ENCODE measurements at places on chromosomes 7 and 10.

- DNase-seq, result no peak
These were observed 196.9 kb downstream of the CCSER2 start for GRCh38 chr10:84525120-84525806.

DNA sequence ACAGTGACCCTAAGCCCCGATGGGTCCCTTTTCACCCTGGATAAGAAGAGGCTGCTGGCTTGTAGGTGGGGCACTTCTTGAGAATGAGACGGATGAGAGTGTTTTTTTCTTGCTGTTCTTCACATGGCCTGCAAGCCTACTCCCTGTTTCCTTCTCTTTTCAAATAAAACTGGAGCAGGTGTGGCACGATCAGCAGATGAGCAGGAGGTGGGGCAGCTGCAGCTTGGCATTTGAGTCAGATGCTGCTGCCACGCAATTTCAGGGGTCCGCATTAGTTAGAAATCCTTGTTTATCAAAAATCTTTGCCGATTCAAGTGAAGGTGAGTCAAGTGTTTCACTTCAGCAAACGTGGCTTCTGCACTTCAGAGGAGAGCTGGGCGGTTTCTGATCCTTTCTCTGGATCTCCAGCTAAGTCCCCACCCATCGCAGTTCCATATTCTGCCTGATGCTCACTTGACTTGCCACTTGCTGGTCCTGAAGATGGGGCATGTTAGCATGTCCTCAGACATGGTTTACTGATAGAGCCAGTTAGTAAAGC is 20.8 kb downstream of the WDFY4 start:
- no peak for DNase-seq

DNA sequence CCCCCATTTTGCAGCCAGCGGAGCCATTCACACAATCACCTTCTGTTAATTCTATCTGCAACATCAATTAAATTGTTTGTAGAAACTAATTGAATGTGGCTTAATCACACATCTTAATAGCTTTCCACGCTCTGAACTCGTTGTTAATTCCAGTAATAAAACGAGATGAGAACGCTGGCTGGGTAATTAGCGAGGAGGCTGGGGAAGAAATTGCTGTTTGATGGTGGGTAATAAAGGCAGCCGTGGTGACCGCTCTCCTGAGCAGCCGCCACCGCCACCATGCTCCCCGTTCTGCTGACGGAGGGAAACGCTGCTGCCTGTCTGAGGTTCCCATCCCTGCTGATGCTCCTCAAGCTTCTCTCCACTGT is 36.3 kb downstream of the GBX1 start:
- DNase-seq, result no peak

GRCh38 chr10:123990889-123991288 is 99.3 kb upstream of the CPXM2 start:
- no peak for DNase-seq

DNA sequence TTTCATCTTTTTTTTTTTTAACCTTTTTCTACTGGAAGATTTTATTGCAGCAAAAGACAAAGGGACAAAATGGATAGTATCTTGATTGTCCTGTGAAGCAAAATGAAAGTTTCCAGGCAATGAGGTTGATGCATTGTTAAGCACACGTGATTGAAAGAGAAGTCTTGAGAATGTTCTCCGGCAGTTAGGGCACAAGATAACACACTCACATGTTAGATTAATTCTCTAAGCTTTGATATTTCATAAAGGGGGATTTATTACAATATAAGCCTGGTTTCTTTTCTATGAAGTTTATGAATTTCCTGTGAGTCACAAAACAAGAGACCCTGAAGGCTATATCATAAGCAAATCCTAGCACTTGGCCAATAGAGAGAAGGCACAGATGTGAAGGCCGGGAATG is 93.4 kb upstream of the ARMC3 start:
- DNase-seq, result no peak

DNA sequence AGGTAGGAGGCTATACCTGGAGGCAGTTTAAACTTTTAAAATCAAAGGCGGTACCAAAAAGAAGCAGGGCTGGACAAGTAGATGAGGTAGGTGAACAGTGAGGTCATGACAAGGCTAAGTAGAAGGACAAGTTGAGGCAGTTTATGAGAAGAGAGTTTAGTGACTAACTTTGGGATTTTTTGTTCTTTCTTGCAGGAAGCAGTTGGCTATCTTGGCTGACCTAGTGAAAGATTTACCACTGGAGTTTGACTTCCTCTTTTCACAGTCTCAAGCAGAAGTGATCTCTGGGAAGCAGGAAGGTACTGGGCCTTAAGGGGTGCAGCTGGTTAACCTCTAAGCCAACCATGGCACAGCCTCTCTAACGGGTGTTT is 26.3 kb downstream of the ENTPD7 start:
- no peak for DNase-seq

DNA sequence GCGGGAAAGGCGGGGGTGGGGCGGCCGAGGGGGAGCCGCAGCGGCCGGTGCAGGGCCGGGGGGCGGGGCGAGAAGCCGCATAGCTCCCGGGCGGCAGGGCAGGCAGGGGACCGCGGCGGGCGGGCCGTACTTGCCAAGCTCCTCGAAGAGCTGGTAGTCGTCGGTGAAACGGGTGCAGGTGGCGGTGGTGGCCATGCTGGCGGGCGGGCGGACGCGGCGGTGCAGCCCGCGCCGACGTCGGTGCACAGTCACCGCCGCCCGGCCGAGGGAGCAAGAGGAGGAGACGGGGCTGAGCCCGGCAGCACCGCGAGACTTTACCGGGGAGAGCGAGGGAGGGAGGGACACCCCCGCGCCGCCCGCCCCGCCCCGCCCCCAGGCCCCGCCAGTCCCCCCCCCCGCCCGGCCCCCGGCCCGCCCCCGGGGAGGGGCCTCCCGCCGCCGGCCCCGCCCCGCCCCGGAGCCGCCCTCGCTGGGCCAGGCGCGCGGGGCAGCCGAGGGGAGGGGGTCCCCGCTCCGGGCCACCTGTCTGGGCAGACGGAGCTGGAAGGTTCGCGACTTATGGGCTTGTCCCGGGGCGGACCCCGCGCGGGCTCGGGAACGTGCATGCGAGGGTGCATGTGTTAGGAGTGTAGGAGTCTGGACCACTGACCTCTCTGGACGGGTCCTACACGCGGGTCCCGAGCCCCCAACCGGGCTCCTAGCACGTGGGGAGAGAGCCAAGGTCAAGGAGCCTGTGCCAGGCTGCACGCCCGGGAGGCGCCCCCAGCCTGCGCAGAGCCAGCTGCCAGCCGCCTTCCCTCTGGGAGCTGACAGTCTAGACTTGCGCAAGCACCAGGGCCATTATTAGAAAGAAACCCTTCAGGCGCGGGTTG is at the start of gene CAMK2G:
CAMK2G (minus strand) TSS at position 289 of the 872 bp plus-strand sequence; CDS start at position 195, 94 bp downstream.
- DNase-seq, result peak; percentile 52

DNA sequence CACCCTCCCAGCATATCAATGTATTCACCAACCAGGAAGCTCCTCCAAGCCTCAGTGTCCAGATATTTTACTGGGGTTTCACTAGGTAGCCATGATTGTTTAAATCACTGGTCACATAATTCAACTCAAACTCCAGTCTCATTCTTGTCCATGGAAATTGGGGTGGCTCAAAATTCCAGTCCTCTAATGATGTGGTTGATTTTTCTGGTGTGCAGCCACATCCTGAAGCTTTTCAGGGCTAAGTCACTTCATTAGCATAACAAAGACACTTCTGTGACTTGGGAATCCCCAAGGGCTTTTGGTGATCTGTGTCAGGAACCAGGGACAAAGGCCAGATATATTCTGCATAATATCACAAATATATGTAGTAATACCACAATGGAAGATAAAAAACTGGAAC is 786.9 kb upstream of the IGFBP3 start:
- no peak for DNase-seq

DNA sequence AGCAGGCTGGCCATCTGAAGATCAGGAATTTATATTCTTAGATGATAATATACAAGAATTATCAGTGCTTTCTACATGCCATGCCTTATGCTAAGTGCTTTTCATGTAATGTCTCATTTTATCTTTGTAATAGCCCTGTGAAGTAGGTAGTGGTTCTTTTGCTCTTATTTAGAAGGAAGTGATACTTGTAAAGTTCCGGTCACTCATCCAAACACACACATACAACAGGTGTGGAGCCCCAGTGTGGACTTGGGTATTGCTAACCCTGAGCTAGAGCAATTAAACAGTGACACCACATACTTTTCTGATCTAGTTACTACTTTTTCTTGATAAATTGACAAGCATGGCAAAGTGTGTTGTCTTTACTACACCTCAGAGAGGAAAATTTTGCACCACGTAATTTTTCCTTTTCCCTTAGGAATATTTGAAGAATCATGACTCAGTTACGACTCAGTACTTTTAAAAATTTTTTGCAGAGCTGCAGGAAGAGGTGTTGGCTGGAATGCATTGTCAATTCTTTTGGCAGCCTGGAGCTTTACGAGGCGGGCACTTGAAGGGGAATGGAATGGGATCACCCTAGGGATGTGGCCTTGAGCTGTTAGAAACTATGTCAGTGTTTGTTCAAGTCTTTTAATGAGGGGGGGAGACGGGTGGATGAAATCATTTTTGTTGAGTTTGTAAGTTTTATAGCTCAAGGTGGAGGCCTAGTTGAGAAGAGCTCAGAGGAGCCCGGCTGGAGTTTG is 212.5 kb upstream of the CELF2 start:
- no peak for DNase-seq

DNA sequence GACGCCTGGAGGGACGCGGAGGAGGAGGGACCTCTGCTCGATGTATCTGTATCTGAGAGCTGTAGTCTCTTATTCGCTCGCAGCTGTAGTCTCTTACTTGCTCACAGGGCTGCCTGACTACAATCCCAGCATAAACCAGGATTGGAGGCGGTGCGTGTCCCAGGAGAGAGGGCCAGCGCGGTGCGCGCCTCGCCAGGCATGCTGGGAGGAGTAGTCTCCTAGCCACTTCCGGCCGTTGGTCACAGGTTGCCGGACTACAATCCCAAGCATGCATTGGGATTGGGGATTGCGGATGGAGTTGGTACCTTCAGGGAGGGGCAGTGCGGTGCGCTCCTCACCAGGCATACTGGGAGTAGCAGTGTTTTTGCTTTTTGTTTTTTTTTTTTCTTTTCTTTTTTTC is 421.7 kb upstream of the NUPR2 start:
- DNase-seq, result no peak

DNA sequence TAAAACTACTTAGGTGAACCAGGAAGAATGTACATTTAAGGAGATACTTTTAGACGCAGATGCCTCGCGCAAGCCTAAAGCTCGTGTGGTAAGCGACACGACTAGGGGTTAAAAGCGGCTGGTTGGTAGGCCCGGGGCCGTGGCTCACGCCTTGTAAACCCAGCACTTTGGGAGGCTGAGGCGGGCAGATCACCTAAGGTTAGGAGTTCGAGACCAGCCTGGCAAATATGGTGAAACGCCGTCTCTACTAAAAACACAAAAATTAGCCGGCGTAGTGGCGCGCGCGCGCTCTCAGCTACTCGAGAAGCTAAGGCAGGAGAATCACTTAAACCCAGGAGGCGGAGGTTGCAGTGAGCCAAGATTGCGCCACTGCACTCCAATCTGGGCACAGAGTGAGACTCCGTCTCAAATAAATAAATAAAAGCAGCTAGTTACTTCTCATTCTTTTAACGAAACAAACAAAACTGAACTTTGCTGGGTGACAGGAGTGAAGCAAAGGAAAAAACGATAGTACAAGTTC is 879 bp downstream of the NUDT5 start:
- no peak for DNase-seq

GRCh38 chr10:12606461-12606860 is 257.1 kb downstream of the CAMK1D start:
- no peak for DNase-seq

DNA sequence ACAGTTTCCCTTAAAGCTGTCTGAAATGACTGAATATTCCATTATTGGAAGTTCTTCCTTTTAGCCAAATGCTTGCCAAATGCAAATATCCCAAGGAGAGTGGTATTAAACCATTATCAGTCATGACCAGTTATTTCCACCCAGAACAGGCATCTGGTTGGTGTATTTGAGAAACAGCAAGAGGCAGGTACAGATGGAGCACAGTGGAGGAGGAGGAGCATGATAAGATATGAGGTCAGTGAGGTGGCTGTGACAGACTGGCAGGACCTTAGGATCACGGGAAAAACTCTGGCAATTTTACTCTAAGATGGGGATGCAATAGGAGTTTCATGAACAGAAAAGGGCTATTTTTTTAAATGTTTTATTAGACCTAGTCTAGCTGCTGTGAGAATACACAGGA is 6.4 kb downstream of the HEPACAM2 start:
- DNase-seq, result no peak

- DNase-seq, result no peak
These were observed 264.4 kb downstream of the SORCS1 start for GRCh38 chr10:106900016-106900652.

DNA sequence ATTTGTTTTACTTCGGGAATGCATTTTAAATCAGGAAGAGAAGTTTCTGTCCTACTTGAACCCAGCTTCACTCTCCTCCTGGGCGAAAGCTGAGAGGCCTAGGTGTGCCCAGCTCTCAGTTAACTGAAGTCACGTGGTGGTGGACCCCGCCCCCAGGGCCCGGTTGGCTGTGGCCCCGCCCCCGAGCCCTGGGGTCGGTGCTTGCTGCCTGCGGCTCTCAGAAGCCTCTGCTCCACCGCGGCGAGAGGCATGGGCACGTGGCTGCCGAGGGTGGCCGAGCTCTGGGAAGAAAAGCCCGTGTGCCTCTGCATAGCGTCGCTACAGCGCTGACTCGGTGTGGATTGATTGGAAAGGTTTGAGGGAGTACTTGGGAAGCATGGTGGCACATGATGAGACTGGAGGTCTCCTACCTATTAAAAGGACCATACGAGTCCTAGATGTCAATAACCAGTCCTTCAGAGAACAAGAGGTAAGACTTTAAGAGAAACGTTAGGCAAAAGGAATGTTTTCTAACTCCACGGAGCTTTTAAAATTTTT is 34.1 kb downstream of the NET1 start:
- peak; percentile 67 for DNase-seq

DNA sequence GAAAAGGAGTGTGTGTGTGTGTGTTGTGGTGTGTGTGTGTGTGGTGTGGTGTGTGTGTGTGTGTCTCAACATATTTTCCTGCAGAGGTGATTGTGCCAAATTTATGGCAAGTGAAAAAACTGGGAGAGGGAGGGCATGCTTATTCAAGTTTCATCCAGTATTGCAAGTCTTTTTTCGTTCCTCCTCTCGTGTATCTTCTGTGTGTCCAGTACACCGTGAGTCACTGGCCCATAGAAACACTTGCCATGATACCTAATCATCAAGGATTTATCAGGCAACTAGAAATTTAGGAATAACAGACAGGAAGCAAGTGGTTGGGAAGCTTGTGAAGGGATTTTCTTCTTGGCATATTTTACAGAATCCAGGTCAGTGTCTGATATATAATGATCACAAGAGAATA is 820.5 kb downstream of the GATA3 start:
- no peak for DNase-seq

DNA sequence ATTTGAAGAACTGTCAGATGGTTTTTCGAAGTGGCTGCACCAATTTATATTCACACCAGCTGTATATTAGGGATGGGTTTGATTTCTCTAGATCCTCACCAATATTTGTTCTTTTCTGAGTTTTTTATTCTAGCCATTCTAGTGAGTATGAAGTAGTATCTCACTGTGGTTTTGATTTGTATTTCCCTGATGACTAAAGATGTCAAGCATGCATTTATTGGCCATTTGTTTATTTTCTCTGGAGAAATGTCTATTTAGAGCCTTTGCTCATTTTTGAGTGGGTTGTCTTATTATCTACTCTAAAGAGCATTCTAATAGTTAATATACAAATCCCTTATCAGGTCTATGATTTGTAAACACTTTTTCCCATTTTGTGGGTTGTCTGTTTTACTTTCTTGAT is 123.9 kb downstream of the PCLO start:
- no peak for DNase-seq

Measured in activated CD4-positive, alpha-beta T cell treated with anti-CD3 and anti-CD28 coated beads, Interleukin-2, amount 50 U/mL, for 24 hours (primary cell).